ENCODE measurements at places on chromosomes 11 and 22.

DNA sequence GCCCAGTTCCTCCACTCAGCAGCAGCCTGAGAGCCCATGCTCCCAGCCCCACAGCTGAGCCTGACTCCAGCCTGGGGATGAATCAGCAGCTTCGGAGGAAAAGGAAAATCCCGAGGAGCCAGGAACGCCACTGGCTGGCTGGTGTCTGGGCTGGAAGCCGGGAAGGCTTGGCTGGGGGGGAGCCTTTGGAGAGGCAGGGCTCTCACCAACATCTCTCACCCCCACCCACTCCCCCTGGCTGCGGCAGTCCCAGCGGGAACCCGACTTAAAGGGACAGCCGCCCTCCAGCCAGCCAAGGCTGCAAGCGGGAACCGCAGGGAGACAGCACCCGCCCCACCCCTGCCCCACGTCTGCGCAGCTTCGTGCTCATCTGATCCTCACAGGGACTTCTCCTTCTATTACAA lies 28.4 kb downstream of the KIAA0930 start:
- peak; percentile 70 for DNase-seq

DNA sequence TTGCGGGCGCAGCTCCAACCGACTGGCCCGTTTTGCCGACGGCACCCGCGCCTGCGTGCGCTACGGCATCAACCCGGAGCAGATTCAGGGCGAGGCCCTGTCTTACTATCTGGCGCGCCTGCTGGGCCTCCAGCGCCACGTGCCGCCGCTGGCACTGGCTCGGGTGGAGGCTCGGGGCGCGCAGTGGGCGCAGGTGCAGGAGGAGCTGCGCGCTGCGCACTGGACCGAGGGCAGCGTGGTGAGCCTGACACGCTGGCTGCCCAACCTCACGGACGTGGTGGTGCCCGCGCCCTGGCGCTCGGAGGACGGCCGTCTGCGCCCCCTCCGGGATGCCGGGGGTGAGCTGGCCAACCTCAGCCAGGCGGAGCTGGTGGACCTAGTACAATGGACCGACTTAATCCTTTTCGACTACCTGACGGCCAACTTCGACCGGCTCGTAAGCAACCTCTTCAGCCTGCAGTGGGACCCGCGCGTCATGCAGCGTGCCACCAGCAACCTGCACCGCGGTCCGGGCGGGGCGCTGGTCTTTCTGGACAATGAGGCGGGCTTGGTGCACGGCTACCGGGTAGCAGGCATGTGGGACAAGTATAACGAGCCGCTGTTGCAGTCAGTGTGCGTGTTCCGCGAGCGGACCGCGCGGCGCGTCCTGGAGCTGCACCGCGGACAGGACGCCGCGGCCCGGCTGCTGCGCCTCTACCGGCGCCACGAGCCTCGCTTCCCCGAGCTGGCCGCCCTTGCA lies 1.0 kb downstream of the FJX1 start:
- no peak for DNase-seq

DNA sequence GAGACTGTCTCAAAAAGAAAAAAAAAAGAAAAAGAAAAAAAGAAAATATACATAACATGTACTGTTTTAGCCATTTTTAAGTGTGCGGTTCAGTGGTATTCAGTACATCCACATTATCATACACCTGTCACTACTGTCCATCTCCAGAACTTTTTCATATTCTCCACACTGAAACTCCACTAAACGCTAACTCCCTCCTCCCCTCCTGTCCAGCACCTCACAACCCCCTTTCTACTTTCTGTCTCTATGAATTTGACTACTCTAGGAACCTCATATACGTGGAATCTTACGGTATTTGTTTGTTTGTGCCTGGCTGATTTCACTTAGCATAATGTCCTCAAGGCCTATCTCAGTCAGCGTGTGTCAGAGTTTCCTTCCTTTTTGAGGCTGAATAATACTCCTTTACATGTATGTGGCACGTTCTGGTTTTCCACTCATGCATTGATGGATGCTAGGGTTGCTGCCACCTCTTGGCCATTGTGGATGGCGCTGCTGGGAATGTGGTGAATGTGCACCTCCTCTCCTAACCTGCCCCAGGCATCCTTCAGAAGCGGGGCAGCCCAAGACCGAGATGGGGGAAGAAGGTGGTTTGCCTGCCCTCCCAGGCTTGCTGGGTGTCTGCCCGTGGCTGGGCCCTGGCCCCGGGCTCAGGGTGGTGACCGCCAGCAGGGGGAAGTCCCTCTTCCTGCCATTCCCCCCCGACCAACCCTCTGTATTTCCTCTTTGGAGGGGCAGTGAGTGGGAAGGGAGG lies 60.5 kb downstream of the BCR start:
- no peak for DNase-seq

DNA sequence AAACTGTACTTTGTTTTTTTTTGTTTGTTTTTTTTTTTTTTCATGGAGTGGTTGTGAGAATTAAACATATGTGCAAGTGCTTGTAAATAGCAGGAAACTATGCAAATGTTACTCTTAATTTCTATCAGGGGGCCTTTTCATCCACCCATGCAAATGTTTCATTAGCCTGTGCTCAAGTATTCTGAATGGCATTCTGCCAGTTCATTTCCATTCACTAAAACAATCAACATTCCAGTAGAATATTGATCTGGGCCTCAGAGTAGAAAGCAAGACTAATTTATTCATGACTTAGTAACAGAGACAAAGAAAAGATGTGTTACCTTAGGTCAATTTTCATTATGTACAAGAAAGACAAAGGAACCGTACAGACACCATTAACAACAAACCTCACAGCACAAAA lies 971.4 kb downstream of the DLG2 start:
- DNase-seq, result no peak

- DNase-seq, result no peak
These were observed 5.3 kb upstream of the PARVA start for GRCh38 chr11:12372111-12372510.

DNA sequence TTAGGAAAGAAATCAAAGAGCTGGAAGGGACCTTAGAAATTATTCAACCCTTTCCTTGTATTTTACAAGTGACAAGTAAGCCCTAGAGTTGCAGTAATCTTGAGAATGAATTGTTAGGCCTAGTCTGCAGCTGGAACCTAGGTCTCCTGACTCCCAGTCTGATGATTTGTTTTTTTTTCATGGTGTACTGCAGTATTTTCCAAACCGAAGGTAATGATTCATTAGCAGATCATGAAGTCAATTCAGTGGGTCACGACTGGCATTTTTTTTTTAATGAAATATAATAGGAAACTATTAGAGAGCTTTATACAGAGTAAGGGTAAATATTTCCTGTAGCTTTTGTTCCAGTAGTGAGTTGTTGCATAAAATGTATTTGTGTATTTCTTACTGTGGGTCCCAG lies 42.8 kb downstream of the EXT2 start:
- no peak for DNase-seq

Measured in fibroblast of skin of left quadriceps (primary cell).